Motor neuron (in vitro differentiated cells): ENCODE measurements at places on chromosomes 16 and 17.

DNA sequence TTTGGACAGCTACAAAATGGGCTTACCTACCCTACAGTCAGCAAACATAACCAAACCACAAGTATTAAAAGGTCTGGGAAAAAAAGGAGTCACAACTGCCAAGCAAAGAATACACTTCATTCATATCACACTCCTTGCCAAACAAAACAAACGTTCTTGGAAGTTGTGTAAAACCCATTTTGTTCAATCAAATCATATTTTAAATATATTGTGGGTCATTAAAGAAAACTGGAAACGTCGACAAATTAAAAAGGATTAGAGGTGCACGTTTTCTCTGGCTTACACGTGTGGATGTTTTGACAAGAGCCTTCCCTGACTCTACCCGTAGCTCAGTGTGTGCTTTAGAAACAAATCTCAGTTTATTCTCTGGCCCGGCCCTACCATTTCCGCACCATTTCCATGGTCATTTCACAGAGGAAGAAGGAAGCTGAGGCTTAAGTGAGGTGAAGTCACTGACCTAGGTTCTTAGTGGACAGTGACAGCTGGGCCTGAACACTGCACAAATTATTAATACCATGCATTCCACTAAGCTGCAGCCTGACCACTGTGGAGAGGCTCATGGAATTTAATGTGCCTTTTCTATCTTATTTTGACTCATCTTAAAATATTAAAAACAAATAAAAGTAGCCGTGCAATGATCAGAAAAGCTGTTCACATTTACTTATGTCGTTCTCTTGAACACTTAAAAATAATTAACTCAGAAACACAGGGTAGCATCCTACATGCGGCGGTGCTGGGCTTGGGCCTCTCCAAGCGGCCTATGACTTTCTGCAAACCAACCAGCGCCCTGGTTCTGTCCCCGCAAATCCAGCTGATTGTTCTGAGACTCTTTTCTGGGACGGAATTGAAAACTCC, 968 bp downstream of the CEP112 start:
- ATAC-seq = peak; percentile 35

- ATAC-seq = no peak
Measured at GRCh38 chr16:84141143-84141670, 3.8 kb downstream of the HSDL1 start.

DNA sequence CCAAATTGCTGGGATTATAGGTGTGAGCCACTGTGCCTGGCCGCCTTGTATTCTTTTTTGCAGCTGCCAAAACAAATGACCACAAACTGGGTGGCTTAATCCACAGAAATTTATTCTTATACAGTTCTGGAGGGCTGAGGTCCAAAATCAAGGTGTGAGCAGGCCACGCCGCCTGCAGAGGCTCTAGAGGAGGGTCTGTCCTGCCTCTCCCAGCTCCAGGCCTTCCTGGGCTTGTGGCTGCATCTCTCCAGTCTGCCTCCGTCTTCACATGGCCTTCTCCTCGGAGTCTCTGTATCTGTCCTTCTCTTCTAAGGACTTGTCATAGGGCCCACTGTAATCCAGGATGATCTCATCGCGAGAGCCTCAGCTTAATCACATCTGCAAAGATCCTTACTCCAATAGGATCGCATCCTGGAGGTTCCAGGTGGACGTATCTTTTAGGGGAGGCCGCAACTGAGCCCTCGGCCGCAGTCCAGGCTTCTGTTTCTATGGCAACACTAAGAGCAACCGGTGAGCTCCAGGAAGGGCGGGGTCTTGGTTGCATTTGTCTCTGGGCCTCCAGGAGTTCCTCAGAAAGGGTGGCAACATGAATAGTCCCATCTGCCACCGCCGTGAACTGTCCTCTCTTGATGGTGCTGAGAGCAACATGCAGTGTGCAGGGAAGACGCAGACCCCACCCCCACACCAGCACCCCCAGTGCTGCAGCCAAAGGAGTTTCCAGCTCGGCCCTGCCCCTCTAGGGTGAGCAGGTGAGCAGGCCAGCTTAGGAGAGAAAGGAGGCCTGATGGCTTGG, 29.5 kb upstream of the CREBBP start:
- peak; percentile 38 for ATAC-seq

DNA sequence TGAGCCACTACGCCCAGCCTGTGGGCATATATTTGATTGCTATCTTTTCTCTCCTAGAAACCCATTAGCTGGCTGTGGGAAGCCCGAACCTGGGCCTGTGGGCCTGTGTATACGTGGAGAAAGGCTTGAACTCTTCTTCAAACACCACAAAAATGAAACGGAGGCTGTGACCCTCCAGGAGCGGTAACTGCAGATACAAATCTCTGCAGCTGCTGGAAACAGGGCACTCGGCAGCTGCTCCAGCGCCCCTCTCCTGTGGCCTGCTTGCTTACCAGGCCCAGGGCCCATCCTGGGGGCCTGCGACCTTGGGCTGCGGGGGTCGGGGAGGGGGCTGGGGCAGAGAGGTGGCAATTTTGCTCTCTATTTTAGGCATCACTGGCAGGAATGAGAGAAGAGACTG, 28.0 kb upstream of the MTSS2 start:
- no peak for ATAC-seq

DNA sequence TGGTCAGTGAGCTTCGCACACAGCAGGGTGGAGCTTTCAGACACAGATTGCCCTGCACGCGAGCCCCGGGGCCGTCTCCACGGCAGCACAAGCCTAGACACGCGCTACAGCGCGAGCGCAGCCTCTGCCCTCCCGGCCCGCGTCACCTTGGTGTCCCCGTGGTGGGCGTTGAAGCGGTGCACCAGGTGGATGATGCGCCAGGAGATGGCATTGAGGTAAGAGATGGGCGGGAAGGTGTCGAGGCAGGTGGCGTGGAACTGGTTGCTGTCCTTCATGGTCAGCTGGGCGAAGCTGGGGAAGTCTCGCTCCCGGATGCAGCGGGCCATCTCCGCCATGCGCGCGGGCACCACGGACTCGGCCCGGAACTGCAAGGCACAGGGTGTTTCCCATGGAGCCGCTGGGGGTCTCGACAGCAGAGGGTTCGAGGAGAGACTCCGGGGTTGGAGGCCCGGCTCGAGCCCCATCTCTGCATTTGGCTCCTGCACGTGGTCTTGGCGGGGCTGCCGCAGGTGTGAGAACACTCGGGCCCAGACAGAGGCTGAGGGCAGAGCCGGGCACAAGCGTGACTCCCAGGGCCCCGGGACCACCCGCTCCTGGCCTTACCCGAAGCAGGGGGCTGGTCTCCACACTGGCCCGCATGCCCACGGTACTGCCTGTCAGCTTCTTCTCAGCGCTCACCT, 4.3 kb upstream of the CYBA start:
- ATAC-seq = no peak

DNA sequence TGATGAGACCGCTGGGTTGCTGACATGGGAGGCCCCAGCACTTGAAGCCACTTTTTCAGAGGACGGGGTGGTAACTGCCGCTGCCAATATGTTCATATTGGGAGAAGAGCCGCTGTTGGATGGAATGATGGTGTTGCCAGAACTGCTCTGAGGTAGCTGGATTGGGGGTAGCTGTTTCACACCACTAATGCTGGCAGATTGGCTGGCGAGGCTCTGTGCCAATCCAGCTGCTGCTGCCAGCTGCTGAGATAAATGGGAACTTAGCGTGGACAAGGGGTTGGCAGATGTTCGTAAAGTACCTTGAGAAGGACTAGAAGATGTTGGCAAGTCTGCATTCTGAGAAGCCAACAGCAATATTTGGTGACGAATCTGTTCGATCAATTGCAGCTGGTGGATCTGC, 10.0 kb downstream of the SALL1 start:
- no peak for ATAC-seq

GRCh38 chr16:20865420-20866131, 34.6 kb downstream of the DCUN1D3 start:
- ATAC-seq = peak; percentile 30

DNA sequence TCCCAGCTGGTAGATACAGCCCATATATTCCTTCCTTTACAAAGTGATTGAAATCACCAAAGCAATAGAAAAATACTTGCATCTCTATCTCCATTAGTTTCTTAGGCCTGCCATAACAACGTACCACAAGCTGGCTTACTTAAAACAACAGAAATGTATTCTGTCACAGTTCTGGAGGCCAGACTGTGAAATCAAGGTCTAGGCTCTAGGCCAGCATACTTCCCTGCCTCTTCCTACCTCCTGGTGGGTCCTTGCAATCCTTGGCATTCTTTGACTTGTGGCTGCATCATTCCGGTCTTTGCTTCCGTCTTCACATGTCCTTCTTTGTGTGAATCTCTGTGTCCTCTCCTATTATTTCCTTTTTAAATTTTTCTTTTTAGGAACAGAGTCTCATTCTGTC, 62.5 kb downstream of the ERCC4 start:
- ATAC-seq = no peak

- ATAC-seq = no peak
Measured at GRCh38 chr17:68468788-68469187, 11.5 kb upstream of the WIPI1 start.

GRCh38 chr17:22138861-22139469, 446.6 kb downstream of the KCNJ18 start:
- ATAC-seq = no peak

DNA sequence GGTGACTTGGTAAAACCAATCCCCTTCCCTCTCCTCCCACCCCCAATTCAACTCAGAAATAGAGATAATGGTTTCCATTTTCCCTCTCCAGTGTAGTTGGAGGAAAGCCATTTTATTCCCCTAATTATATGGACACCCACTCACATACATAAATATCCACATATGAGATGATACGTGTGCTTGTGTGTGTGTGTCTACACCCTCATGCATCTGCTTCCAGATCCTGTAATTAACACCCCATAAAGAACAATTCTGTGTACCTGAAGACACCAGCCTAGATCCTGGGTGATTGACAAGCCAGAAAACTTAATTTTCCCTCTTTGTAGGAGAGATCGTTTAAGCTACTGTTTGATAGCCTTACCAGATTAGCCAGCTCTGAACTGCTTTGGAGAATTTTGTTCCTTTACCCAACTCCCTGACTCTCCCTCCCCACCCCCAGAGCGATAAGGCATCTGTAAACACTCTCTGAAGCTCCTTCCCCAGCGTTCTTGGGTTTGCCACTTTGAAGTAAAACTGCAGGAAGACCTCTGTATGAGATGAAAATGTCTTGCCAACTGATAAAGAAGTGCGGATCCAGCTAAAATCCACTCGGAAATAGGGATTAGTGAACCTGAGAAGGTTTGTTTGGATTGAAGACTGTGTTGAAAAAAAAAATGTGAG, 175.7 kb downstream of the RGS9 start:
- ATAC-seq = no peak

DNA sequence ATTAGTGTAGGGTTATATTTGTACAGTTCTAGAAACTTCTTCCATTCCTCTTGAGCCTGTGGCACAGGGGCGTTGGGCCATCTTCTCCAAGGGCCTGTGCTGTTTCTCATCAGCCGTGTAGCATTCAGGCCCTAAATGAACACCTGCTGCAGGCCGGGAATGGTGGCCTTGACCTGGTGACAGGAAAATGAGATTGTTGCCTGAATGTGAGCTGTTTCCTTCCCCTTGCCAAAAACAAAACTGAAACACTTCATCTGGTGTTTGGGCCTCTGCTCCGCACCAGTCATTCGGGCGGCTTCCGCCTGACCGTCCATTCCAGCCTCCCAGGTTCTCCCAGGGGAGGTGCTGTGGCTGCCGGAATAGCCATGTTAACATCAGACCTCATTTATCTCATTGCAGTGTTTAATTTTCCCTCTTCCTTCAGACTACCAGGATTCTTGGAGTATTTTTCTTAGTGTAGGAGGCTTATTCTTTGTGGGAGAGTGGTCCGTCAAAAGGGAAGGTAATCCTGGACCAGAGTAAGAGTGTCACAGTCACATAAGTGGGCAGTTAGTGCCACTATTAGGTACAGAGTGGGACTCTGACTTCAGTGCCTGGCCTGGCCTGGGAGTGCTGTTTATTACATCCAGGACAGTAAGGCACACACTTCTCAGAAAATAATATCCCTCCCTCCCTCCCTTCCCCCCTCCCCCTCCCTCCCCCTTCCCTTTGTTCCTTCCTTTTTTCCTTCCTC, 61.9 kb downstream of the WWP2 start:
- no peak for ATAC-seq

DNA sequence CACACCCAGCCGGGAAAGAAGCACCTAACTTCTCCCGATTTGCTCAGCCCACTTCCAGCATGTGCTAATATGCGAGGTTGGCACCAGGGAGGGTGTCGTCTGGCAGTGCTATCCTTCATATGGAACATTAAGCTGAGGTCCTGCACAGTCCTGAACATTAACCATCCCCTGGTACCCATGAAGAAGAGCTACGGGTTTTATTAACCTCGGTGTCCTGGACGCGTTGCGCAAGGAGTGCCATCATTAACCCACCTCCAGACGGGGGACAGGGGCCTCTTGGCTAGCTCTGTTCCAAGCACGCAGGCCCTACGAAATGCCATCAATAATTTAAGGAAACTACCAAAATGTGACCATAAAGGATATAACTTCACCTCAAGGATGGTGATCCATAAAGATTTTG, 193.5 kb downstream of the MAF start:
- ATAC-seq = no peak

DNA sequence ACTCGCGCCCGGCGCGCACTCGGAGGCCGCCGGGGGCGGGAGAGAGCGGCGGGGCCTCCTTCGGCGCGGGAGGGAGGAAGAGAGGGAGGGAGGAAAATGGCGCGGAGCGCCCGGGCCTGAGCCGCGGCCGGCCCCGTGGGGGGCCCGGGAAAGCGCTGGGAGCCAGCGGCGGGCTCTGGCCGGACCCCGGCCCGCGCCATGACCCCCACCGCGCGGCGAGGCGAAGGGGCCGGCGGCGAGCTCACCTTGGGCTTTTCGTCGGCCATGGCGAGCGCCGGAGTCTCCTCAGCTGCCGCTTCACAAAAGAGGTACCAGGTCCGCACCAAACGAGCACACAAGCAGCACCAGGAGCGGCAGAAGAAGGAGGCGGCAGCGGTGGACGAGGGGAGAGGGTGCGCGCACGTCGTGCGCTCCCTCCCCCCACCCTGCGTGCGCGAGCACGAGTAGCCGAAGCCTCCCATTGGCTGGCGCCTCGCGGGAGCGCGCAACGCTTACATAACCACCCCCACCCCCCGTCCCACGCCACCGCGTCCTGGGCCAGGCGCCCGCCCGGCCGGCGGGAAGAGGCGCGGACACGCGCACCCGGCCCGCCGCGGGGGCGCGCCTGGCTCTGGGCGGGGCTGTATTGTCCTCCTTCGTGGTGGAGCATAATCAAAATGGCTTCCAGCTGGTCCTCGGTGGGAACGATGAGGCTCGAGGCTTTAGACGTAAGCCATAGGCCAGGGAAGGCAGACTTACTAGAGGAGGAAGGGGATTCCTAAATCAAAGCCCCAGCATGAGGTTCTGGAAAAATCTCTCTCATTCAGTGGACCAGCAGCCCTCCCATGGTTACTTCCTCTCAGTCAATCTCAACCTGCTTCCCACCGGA, at the start of gene SUMO2:
TSS of gene SUMO2 (minus strand) at position 391 of the 868 bp plus-strand sequence. CDS start at position 266, 125 bp downstream.
- peak; percentile 88 for ATAC-seq

GRCh38 chr17:41254861-41255260, 323 bp upstream of the KRTAP9-9 start:
- ATAC-seq = no peak

GRCh38 chr17:50064253-50065001, 8.5 kb downstream of the ITGA3 start:
- peak; percentile 95 for ATAC-seq

GRCh38 chr17:32259586-32259985, 6.0 kb upstream of the RHBDL3 start:
- ATAC-seq = no peak

GRCh38 chr17:50618941-50619340, 15.7 kb upstream of the ABCC3 start:
- no peak for ATAC-seq
